Activated naive CD8-positive, alpha-beta T cell treated with anti-CD3 and anti-CD28 coated beads, Interleukin-2, amount 10 ng/mL, durations not matched to agents 7 days and 5 days (primary cell): ENCODE measurements at places on chromosomes 7 and 10.
A peak's percentile ranks its signal among the peaks of the same experiment; 100 is the strongest.

- no peaks in the 10 kb centered on the region for H3K27me3 ChIP-seq
- H3K4me3 ChIP-seq, result no peak overlapping the region
- DNase-seq, result no peak
- peaks cover 1% of the 10 kb centered on the region for H3K36me3 ChIP-seq
Measured at GRCh38 chr10:31741473-31741872, 187.2 kb downstream of the ARHGAP12 start.

GRCh38 chr10:110788620-110789385, 82.9 kb upstream of the PDCD4 start:
- H3K4me1 ChIP-seq, result peaks cover 13% of the 10 kb centered on the region
- H3K4me3 ChIP-seq, result no peak overlapping the region
- no peak overlapping the region for H3K27ac ChIP-seq
- no peak for DNase-seq
- H3K27me3 ChIP-seq, result no peaks in the 10 kb centered on the region

GRCh38 chr10:71127104-71127503, 85.3 kb upstream of the UNC5B start:
- H3K4me1 ChIP-seq, result peaks cover 9% of the 10 kb centered on the region
- H3K27me3 ChIP-seq, result peaks cover 30% of the 10 kb centered on the region
- H3K36me3 ChIP-seq, result no peaks in the 10 kb centered on the region
- DNase-seq, result no peak
- no peak overlapping the region for H3K27ac ChIP-seq

DNA sequence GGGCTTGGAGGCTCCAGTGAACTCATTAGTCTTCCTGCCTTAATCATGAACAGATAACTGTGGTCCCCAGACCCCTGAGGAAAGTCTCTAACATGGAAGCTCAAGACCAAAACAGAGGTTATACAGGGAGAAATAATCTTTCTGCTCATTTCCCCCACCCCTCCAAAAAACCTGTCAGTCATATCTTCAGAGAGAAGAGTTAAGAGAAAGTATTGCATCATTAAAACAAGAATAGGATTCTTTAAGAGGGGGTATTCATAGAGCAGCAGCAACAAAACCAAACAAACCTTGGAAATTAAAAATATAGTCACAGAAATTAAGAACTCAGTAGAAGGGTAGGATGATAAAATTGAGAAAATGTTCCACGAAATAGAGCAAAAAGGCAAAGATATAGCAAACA, 7.6 kb downstream of the CLEC2L start:
- DNase-seq, result no peak
- H3K36me3 ChIP-seq, result no peaks in the 10 kb centered on the region
- H3K4me3 ChIP-seq, result no peak overlapping the region
- no peak overlapping the region for H3K27ac ChIP-seq
- H3K27me3 ChIP-seq, result peaks cover 31% of the 10 kb centered on the region
- H3K4me1 ChIP-seq, result peaks cover 1% of the 10 kb centered on the region

GRCh38 chr10:85666102-85666501, 700.5 kb downstream of the GRID1 start:
- no peak for DNase-seq
- no peak overlapping the region for H3K27ac ChIP-seq
- no peaks in the 10 kb centered on the region for H3K4me1 ChIP-seq
- H3K4me3 ChIP-seq, result no peak overlapping the region

DNA sequence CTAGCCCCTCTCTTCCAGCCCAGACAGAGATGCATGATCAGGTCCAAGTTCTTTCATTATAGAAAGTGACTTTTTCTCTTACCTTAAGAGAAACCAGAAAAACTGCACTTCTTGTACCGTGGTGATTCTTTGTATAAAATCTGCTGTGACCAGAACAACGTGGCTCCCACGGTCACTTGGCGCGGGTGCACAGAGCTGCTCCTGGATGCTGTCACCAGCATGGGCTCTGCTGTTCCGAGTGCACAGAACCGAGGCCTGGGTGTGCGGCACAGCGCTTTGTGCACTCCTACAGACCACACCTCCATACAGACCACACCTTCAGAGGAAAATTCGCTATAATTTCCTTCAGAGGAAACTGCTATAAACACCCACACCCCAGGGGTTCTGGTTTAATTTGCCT, 26.0 kb downstream of the VIPR2 start:
- H3K4me1 ChIP-seq, result no peaks in the 10 kb centered on the region
- no peak overlapping the region for H3K27ac ChIP-seq
- H3K4me3 ChIP-seq, result no peak overlapping the region

DNA sequence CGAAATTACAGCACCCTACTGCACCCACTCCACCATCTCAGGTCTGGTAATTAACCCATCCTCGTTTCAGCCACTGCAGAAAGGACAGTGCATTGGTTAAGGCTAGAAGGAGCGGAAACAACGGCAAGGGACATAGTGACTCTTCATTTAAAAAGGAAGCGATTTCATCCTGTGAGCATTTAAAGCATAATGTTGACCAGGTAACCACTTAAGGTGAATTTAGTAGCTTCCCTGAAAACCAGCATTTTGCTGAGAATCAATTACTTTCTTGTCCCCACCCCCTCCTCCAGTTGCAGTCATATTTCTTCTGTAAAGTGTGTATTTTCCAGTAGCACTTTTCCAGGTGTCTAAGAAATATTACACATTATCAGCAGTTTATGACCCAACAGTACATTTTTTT, 821 bp upstream of the JAZF1 start:
- H3K36me3 ChIP-seq, result peaks cover 2% of the 10 kb centered on the region
- H3K4me3 ChIP-seq, result peak overlapping the region; percentile 75
- H3K27ac ChIP-seq, result no peak overlapping the region
- DNase-seq, result no peak
- H3K27me3 ChIP-seq, result peaks cover 19% of the 10 kb centered on the region
